Right cardiac atrium (tissue), 5 donors: ENCODE measurements at places on chromosomes 5 and 9. TPM values are rescaled to one million over a fixed set of nuclear protein-coding genes. Genes with fewer than 3 reads are reported as not detected.

Gene C5orf15
- total RNA-seq, result 27.7 TPM

Gene FREM1
- total RNA-seq, result 5.3 TPM

Gene PCDHA4
- not detected for total RNA-seq

Gene CCL27
- 0.46 TPM for total RNA-seq

Gene TSLP
- 2.5 TPM for total RNA-seq
